ENCODE measurements at places on chromosomes 2 and 18. TPM values are rescaled to one million over a fixed set of nuclear protein-coding genes. Genes with fewer than 3 reads are reported as not detected.

The ASPRV1 gene
- 2.0 TPM for total RNA-seq

The NEB gene
- 0.91 TPM for total RNA-seq

GRCh38 chr2:38419499-38419898 lies 42.4 kb upstream of the ATL2 start:
- no peak for DNase-seq

The ATF2 gene
- total RNA-seq: 66.1 TPM

The FBXO36 gene
- total RNA-seq: 0.75 TPM

- DNase-seq: no peak
Measured at GRCh38 chr2:236158969-236159777, 9.0 kb downstream of the GBX2 start.

- no peak for DNase-seq
Measured at GRCh38 chr2:88187038-88187676, 17.0 kb downstream of the THNSL2 start.

DNA sequence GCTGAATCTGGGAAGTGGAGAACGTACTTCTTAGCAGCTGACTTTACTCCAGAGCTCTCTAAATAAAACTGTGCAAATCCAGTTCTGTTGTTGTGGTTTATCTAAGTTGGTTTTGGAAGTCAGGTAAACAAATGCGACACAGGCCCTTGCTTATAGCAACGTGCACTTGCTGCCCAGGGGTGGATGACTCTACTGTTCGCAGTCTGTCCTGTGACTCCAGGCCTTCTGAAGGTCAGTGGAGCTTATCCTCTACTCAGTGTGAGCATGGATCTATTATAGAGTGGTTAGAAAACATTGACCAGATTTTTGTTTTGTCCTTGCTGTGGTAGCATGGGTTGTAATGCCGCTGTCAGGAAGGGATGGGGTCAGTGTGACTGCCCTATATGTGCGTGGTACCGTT lies 89.1 kb downstream of the ZNF236 start:
- DNase-seq: no peak

- no peak for DNase-seq
Measured at GRCh38 chr18:22829781-22830180, 103.3 kb upstream of the RBBP8 start.

The GKN2 gene
- not detected for total RNA-seq

DNA sequence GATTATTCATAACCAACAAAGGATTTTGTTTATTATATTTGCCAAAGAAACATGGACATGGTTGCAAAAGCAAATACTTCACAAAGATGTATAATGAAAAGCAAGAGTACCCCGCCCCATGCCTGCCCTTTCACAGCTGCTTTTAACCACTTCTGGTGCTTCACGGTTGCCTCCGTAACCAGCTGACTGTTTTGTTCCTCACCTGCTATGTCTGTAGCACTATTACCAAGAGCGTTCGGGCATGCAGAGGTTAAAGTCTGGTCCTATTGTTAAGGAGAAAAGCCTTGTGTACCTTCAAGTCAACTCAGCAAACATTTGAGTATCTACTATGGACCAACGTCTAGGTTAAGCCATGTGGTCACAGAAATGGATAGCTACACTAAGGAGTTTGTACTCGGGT lies 115.2 kb upstream of the FOSL2 start:
- no peak for DNase-seq

The FOXD4L1 gene
- total RNA-seq: 0.42 TPM

GRCh38 chr2:60479226-60480088 lies 74.0 kb downstream of the BCL11A start:
- DNase-seq: no peak

The DES gene
- total RNA-seq: not detected

DNA sequence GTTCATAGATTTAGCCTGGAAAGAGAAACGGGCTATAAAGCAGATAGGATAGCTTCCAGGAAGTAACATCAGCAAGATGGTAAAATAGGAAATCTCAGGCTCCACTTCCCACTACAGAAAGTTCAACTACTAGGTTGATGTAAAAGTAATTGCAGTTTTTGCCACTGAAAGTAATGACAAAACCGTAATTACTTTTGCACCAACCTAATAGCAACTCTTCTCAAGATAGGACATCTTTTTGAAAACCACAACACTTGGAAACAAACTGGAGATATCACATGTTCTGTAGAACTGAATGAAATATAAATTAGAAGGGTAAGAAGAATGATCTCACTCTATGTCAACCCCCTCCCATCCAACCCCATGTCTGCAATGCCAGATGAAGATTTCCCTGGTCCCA lies 1154.3 kb downstream of the BCL11A start:
- DNase-seq: no peak

The THSD7B gene
- total RNA-seq: not detected

The AGXT gene
- total RNA-seq: not detected

DNA sequence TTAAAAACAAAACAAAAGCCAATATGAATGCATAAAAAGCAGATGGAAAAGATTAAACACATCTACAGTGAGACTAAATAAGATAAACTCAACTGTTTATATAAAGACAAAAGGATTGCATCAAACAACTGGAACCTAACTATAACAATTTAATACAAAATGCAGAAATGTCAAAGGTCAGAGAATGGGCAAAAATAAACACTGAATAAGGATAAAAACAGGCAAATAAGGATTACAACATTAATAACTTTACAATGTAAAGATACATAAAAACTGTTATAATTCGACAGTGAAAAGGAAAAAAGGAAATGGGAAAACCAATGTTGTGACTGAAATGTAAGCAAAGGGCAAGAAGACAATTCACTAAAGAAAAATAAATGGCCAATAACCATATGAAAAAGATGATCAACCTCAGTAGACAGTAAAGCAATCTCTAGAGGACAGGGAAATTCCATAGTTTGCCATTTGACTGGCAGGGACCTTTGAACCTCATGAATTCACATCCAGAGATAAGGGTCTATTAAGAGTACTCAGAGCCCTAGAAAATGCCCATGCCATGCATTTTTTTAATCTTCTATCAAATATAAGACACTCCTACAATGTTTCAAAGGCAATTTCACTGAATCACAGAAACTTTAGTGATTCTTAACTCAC lies 83.7 kb downstream of the TMEM131 start:
- no peak for DNase-seq

DNA sequence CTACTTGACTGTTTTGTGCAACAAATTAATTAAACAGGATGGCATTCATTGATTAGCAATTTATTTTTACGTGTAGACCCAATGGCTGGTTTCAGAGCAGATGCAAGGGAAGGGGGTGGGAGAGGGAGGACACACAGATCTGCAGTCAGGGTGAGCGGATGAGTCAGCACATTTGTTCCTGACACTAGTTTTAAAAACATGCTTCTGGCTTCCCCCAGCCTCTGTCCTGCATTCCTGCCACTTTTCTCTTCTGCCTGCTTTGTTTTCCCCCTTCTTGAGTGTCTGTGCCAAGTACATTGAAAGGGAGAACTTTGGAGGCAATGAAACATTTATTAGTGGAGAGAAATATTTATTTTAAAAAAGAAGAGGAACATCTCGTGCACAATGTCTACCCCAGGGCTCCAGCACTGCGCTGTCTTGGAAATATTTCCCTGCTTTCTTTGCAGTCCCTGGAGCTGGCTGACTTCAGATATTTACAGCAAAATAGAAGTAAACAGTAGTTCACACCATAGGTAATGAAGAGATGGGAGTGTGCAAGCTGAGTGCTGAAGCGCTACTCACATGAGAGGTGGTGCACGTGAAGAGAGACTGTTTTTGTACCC lies 52.2 kb downstream of the NRP2 start:
- DNase-seq: no peak

DNA sequence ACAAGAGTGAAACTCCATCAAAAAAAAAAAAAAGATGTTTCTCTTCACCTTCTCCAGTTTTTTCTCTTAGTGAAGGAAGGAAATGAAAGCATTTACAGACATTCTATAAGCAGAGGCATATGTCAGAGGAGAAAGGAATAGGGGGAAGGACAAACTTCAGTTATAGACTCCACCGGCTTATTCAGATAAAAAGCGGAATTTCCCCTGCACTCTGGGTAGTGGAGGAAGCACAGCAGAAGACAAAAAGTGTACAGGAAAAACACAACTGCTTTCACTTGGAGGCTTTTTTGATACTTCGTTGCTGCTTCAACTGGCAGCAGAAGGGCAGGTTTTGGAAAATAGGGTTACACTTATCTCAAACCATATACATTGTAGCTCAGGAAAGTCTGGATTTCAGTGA lies 3.2 kb upstream of the MGAT4A start:
- peak; percentile 73 for DNase-seq

GRCh38 chr18:59554796-59555335 lies 142.4 kb downstream of the CCBE1 start:
- no peak for DNase-seq

- DNase-seq: no peak
Measured at GRCh38 chr18:79755496-79756142, 42.1 kb upstream of the KCNG2 start.

DNA sequence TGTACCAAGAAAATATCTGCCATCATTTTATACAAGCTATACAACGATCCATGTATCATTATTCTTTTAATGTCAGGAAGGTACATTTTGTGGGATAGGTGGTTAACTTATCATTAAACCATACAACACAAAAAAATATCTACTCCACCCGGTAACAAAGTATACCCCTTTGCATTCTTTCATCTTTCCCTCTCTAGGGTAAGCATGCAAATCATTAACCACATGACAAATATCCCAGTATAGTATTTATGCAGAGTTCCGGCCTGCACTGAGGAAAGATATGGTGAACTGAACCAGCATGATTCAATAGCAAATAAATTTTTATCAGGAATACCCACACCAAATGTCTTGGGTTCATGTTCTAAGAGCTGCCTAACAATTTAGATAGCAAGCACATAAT lies 22.5 kb upstream of the SULT1C2 start:
- no peak for DNase-seq

The MOGAT1 gene
- total RNA-seq: not detected

DNA sequence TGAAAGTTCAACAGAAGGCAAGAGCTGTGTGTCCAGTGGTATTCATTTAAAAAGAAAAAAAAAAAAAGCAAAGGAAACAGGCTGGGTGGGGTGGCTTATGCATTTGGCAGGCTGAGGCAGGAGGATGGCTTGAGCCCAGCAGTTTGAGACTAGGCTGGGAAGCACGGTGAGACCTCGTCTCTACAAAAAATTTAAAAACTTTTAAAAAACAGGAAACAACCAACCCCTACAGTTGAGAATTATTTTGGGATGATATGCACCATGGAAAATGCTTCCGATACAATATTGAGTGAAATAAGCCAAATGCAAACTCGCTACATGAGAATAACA lies 31.2 kb downstream of the PTPN18 start:
- no peak for DNase-seq

GRCh38 chr18:63283305-63284094 lies 36.1 kb downstream of the BCL2 start:
- DNase-seq: no peak

- DNase-seq: no peak
Measured at GRCh38 chr2:219632760-219633105, 5.3 kb downstream of the SLC4A3 start.

The LOXL3 gene
- 0.32 TPM for total RNA-seq

DNA sequence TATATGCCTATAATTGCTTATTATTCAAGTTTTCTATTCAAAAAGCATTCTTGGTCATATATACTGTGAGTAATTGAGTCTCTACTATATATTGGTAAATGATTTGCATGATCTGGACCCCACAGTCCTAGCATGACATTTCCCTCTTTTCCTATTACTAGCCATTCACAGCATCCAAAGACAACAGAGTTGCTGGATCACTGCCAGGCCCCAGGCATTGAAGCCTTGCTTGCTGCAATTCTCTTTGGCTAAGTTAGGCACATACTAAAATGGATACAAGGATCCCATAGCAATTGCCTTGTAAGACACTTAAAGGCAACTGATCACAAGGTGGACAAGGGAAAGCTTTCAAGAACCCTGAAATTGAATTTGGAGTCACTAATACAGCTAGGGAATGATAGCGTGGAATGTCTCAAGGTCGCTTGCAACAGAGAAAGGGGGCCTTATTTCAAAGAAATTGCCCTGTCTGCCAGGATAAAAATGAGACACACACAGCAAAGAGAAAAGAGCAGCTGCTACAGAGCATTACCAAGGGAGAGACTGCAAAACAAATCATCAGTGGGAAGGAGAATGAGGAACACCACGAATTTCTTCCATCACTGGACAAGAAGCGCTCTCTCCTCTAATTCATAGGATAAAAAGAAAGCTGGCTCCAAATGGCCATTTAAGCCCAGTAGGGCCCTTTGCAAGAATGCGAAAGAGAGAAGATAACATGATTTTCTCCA lies 77.1 kb upstream of the EPHA4 start:
- no peak for DNase-seq

DNA sequence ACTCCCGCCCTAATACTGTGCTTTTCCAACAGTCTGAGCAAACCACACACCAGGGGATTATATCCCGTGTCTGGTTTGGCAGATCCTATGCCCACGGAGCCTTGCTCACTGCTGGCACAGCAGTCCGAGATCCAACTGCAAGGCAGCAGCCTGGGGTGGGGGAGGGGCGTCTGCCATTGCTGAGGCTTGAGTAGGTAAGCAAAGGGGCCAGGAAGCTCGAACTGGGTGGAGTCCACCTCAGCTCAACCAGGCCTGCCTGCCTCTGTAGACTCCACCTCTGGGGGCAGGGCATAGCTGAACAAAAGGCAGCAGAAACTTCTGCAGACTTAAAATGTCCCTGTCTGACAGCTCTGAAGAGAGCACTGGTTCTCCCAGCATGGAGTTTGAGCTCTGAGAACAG lies 44.2 kb downstream of the LNPK start:
- no peak for DNase-seq

The E2F6 gene
- total RNA-seq: 8.0 TPM

GRCh38 chr2:37552339-37552738 lies 119.1 kb downstream of the CDC42EP3 start:
- no peak for DNase-seq

DNA sequence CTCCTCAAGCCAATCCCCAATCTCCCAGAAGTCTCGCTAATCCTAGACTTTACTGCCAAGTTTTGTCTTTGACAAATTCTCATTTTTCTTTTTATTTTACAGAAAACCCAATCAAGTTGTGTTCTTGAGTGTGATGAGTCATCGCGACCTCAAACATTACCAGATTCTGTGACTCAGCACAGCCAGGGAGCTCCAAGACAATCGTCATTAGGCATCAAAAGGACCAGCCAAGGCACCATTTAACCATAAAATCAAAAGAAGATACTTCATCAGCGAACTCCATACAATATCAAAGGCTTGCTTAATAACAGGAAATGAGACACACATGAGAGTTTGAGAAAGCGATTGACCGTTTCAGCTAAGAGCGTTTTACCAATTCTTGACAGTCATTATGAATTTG lies 146.2 kb upstream of the AGAP1 start:
- no peak for DNase-seq

The CAPN14 gene
- 0.53 TPM for total RNA-seq

The ANKRD30BL gene
- total RNA-seq: not detected

The HMSD gene
- total RNA-seq: 2.2 TPM

DNA sequence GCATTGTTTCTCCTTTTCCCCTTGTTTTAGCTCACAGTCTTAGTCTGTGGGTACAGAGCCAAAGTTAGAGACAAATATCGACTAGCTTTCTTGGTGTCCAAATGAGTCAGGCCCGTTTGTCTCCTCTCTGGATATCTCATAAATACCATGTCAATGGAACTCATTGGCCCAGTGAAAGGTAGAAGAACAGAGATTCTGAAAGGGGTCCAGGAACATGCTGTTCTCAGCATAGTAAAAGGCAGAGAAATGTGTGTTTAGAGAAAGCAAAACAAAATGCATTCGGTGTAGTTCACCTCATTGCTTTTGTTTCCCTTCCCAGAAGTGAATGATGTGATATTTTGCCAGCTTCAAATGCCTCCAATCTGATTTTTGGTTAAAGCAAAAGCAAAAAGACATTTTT lies 238.6 kb upstream of the SLC8A1 start:
- DNase-seq: no peak
